ENCODE measurements at places on chromosomes 5 and 9.

DNA sequence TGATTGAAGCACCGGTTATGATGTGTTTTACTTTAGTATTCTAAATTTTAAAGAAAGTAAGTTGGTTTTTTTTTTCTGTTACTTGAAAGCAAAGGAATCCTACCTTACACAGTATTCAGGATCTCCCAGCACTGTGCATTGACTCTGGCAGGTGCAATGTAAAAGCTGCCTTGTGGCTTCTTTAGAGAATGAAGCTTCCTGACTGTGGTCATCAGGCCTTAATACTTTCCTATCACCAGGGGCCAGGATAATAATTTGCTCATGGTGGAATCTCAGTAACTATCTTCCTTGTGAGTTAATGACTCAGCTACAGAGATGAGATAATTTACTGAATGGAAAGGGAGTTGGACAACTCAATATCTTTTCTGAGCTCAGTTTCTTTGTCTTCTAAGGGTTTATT is 435.5 kb upstream of the ZNF608 start:
- no peak for DNase-seq

- DNase-seq: no peak
Measured at GRCh38 chr9:78858266-78858665, 561.3 kb downstream of the PSAT1 start.

DNA sequence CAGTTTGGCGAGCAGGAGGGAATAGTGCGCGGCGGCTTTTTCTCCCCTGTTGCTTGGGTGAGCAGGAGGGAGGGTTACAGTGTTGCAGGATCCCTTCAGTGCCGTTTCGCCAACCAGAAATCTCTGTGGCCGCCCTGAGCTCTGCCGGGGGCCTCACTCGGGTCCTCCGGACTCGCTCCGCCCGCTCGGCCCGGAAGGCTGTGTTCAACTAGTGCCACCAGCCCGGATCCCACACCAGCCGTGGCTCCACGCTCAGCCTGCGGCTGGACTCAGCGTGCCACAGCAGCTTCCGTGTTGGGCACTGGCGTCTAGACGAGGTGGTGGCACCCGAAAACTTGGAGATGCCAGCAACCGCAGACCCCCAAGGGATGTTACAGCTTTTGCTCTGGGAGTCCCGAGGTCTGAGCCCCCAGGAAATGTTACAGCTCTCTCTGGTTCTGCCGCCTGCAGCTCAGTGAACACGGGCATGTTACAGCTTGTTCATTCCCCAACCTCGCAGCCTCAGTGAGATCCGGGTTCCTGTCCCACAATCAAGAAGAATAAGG is 16.0 kb upstream of the OR13C9 start:
- no peak for DNase-seq

DNA sequence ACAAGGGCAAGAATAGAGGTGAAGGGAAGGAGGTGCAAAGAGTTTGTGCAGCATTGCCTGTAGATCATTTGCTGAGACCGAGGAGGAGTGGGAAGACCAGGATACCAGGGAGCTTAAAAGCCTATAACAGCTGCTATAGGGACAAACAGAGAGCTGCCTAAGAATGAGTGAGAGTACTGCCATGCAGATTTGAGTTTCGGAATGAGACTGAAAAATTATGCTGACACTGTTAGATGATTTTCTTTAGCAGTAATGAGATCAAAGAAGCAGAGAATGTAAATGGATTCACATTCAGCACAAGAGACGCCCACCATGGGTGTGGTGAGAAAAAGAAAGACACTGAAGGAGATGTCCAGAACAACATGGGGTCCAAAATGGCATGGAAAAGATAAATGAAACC is 69.7 kb downstream of the EPB41L4A start:
- DNase-seq: no peak
